C1 segment of cervical spinal cord (tissue), 14 donors: ENCODE measurements at places on chromosomes 16 and 17.

DNA sequence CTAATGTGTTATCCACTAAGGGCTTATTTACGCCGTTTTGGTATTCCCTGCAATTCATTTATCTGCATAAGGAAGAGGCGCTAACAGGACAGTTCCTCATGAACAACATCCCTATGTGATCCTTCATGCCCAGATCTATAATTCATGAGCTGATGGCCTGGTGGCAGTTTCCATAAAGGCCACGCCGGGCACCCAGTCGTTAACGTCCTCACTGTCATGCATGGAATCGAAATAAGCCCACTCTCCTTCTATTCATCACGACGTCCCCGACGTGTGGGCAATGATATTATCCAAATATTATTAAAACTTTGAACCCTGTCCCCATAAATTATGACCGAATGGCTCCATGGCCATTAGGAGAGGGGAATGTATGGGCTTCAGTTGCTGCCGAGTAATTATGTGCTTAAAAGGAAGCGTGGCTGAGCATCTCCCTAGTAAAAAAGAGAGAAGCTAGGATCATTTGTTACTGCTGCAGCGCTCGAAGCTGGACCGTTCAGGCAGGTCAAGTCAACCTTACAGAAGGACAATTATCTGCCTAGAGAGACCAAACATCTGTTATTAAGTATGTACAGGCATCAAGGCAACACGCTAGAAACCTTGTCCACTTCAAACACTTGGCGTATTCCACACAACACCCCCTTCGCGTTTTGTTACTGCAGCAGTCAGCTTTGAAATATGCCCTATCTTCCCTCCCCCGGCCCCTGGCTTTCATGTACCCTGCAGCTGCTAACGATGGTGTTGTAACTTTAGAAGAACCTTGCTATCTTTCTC is 94.0 kb upstream of the SALL1 start:
- no peak for DNase-seq

DNA sequence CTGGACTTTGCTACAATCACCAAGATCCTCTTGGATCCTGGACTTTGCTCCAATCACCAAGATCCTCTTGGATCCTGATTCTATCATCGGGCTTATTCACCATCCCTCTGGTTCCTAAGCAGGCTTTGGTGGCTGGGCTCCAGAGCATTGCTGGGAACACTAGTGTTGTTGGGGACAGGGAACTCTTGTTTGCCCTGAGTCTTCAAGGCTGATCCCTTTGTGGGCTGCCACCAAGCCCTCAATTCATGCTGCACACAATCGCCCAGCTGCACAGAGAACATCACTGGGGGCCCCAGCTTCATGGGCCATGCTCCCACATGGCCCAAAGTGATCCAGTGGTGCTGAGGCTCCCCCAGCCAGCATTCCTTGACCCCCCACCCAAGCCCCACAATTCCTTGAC is 88.3 kb downstream of the TMEM132E start:
- DNase-seq = no peak

- DNase-seq = no peak
Measured at GRCh38 chr16:815861-816260, 15.3 kb upstream of the GNG13 start.

- no peak for DNase-seq
Measured at GRCh38 chr16:68993885-68994284, 111.6 kb upstream of the HAS3 start.

GRCh38 chr17:33491871-33492481 is 198.9 kb upstream of the ASIC2 start:
- no peak for DNase-seq

- no peak for DNase-seq
Measured at GRCh38 chr17:76840884-76841775, 27.1 kb upstream of the MGAT5B start.

DNA sequence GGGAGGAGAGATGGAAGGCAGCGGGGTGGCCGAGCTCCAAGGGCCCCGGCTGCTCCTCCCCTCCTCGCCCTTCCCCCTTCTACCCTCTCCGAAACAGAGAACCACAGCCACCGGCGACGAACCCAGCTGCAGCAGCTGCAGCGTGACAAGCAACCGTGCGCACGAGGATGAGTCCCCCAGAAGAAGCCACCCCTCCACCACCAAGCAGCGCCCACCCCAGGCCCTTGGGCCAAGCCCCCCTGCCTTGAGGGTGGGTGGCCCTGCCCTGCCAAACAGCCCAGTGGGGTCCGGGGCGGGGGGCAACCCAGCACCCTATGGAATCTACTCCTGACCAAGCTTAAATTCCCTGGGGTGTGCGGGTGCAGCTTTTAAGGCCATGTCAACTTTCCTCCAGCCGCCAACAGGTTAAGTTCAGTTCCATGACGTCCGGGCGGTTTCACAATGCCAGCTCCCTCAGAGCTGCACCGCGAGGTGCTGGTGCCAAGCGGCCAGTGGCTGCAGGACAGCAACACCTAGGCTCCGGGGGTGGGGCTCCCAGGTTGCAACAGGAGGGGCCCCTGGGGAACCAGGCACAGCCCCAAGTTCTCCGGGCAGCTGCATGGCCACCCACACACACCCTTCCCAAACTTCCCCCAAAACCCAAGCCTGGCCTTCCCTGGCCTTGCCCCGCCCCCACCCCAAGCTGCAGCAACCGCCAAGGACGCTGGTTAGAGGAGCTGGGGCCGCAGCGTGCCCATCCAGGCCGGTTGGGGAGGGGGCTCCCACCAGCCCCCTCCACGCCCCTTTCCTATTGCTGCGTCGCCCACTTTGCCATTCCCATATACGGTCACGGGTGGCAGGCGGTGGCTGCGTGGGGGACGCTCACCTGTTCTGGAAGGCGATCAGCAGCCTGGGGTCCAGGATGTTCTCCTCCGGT is 2.0 kb downstream of the CBX4 start:
- DNase-seq = no peak

GRCh38 chr16:79412783-79413225 is 187.7 kb downstream of the MAF start:
- DNase-seq = no peak

DNA sequence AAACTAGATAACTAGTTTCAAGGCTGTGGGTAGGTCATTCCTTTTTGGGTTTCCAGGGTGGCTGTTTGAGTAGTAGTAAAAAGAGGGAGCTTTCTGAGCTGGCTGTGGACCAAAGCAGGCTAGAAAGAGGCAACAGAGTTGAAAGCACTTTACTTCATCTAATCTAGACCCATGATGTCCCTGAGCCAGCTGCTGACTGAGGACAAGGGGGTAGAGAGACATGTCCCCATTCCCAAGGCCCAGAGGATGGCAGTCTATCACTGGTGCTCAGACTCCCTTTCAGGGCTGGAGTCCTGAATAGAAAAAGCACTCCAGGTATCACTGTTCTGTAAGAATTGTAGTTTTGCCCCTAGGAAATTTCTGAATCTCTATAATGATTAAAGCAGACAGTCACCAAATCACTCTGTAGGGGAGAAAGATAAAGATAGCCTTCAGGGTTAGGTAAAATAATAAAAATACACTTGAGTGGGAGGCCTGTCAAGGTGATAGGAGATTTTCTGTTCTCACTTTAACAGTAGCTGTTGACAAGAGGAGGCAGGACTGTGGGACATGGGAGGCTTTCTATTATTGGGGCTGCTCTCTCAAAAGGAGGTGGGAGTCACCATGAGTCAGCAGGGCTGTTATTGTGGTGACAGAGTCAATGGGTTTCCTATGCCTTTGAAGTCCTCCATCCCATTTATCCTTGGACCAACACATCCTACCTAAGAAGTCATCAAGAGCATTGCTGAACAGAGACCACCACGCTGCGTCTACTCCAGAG is 190.2 kb upstream of the MPHOSPH6 start:
- DNase-seq = no peak

GRCh38 chr16:31386157-31386984 is 6.8 kb upstream of the ITGAD start:
- peak; percentile 13 for DNase-seq

DNA sequence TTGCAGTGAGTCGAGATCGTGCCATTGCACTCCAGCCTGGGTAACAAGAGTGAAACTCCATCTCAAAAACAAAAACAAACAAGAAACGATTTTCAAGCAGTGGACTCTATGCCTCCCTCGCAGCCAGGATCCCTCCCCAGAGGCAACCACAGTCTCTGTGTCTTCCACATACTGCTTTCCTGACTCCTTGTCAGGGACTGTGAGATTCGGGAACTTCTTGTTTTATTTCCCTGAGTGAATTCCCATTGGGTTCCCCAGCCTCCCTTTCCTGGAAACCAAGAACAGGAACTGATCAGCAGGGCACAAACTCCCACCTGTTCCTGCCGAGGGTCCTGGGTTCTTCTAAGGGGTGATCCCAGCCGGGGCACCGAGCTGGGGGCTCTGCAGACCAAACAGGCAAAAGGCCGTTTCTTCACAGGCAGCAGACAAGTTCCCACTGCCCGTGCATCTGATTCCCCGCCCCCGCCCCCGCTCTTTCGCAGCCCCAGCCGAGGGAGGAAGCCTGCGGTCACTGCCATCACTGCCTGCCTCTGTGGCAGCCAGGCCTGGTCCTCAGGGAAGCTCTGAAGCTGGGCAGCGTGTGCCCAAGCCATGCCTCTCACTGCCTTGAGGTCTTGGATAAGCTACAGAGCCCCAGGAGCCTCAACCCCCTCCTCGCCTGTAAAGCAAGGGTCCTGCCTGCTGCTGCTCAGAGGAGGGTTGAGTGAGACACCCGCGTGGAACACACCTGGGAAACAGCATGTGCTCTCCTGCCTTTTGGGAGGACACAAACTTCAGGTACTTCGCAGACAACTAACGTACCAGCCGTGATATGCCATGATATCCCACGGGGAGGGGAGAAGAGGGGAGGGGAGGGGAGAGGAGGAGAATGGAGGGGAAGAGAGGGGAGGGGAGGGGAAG is 5.5 kb upstream of the PIEZO1 start:
- no peak for DNase-seq

- no peak for DNase-seq
Measured at GRCh38 chr17:32479074-32479617, 7.6 kb upstream of the CDK5R1 start.

GRCh38 chr16:1887711-1888354 is 15.9 kb upstream of the MEIOB start:
- no peak for DNase-seq

GRCh38 chr17:76968707-76969597 is 100.7 kb downstream of the MGAT5B start:
- no peak for DNase-seq

DNA sequence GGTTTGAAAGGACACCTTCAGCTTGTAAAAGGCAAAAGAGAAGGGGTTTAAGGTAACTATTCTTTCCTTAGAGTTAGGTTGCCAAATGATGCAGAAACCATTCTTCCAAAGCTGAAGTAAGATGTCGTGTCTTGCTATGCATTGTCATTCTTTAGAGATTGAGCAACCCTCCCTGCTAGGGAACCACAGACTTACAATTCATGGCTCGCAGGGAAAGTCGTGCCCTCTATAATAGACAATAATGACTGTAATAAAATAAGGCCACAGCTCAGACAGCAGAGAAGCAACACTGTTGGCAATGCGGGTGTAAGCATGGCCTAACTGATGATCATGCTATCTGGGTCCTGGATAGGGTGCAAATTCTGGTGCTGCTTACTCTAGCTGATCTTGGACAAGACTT is 129.6 kb upstream of the CDH13 start:
- no peak for DNase-seq

DNA sequence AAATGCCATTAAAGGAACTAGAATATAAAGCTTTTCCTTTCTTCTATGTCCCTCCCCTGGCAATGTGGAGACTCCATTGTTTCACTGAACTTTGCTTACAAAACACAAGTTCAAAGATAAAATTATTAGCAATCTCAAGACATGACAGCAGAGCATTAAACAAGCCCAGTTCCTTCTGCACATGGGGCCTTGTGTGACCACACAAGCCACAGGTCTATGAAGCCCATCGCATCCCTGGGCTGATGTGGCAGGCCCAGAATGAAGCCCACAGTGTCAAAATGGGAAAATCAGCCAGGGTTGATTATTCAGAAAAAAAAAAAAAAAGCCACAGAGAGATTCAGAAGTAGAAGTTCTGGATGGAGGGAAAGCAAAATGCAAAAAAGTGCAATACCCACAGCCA is 12.9 kb upstream of the SLC39A11 start:
- no peak for DNase-seq

DNA sequence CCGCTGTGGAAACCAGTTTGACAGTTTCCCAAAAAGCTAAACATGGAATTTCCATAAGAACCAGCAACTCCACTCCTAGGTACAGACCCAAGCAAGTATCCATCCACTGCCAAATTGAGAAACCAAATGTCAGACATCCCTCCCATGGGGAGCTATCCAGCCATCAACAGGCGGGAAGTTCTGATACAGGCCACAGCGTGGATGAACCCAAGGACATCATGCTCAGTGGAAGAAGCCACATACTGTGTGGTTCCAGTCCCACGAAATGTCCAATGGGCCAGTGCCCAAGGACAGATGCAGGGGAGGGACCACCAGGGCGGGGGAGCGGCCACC is 12.6 kb upstream of the BAIAP2 start:
- DNase-seq = no peak
